ENCODE measurements at places on chromosomes 2 and 18.

DNA sequence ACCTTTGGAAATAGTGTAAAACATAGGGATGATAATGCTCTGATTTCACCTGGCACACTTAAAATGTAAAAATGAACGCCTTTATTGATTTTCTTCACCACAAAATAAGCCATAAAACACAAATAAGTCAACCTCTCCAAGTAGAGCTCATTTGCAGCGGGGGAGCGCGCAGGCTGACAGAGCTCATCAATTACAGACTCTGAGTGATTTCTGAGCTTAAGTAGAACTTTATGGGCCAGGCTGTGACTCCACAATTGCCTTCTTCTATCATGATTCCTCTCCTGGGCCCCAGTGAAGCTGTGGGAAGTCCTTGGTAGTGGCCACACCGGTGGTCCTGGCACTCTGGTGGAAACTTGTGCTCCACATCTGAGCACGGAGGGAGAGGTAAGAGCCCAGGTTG, 789.0 kb upstream of the RAB6C start:
- DNase-seq, result no peak

GRCh38 chr2:28664120-28664842, 87.3 kb upstream of the PPP1CB start:
- no peak for DNase-seq

DNA sequence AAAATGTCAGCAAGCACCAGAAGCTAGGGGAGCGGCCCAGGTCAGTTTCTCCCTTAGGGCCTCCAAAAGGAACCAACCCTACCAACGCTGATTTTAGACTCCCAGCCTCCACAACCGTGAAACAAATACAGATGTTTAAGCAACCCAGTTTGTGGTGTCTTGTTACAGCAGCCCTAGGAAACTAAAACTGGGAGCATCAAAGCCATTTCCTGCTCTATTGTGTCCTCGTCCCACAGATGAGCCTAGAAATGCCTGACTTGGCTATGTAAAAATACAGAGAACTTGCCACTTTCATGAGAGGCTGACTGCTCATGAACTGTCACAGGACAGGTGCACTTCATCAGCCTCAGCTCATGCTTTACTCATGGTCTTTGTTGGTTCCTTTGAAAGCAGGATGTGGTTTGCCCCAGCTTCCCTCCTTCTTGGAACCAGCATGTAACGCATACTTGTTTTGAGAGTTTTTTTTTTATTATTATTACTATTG, 97.6 kb upstream of the SLC39A10 start:
- DNase-seq, result no peak

GRCh38 chr18:55688030-55688429, 100.0 kb upstream of the TCF4 start:
- DNase-seq, result no peak

- no peak for DNase-seq
Observed at GRCh38 chr2:74571058-74571457, 16.5 kb downstream of the DOK1 start.

DNA sequence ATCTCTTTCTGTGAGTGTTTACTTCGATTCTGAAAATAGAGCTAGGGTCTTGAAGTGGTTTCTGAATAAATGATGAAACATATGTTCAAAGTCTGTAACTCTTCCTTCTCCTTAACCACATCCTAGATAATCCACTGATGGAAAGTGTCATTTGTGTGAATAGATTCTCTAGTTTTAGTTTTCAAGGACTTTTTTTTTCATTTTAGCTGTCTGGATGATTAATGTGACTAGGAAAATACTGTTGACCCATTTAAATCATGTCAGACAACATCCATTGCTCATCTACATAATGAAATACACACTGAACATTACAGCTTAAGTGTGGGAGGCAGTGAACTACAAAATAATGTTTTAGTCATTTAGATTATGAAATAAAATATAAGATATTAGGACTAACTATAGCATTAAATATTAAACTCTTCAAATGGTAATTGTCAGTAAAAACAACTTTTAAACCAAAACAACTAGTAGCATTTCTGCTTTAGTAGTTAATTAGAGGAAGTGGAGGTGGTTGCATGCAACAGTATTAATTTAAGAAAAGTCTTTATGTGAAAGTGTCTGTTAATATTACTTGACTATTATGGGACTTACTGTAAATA, 39.1 kb upstream of the DLX1 start:
- no peak for DNase-seq

GRCh38 chr2:71531522-71532047, 78.2 kb downstream of the DYSF start:
- no peak for DNase-seq

DNA sequence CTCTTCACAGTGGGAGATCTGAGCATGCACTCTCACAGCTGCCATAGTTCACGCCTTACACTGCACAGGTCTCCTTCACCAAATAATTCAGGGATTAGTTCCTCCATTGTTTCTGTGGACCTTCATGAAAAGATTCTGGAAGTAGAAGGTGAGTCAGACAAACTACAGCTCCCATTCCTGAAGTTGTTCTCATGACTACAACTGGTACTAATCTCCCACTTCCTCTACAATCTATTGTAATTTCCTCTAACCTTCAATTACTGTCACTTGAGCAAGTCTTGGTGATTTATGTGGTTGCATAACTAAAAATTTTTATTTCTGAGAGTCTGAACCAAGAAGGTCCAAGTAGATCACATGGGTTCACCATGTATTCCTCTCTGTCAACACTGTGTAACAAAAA, 128.7 kb downstream of the XIRP2 start:
- no peak for DNase-seq

DNA sequence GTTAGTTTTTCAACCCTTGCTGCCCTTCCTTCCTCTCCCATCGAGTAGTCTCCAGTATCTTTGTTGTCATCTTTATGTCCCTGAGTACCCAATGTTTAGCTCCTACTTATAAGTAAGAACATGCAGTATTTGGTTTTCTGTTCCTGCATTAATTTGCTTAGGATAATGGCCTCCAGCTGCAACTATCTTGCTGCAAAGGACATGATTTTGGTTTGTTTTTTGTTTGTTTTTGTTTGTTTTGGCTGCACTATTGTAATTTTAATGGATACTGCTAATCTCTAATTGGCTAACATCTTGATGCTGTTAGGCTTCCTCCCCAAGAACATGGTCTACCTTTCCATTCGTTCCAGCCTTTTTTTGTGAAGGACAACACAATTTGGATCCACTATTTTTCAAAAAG, 31.2 kb upstream of the HNRNPLL start:
- DNase-seq, result no peak

- no peak for DNase-seq
Observed at GRCh38 chr18:75483662-75484061, 56.2 kb upstream of the SMIM21 start.

DNA sequence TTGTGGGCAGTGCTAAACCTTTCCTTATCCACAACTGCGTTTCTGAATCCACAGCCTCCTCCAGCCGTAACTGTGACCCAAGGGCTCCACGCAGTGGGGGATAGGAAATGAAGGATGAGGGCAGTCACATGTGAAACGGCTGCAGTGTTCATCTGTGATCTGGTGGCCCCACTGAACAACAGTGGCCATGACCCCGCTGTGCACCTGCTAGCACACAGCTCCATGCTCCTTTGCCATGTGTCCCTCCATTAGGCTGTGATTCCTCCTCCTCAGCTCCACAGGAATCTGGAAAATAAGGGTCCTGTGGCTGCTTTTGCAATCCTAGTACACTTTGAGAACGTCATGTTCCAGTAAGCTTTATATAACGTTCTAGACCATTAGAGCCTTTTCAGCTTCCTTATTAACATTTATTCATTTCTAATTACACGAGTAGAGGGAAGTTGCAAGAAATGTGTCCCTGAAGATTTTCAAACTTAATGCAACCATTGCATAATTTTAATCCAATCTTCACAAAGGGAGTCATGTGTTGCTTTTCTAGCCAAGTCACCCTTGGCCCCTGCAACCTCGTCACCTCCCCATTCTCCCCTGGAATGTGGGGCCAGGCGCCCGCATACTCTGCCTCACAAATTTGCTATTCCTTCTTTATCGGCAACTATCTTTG, 7.1 kb upstream of the NAPG start:
- peak; percentile 85 for DNase-seq

DNA sequence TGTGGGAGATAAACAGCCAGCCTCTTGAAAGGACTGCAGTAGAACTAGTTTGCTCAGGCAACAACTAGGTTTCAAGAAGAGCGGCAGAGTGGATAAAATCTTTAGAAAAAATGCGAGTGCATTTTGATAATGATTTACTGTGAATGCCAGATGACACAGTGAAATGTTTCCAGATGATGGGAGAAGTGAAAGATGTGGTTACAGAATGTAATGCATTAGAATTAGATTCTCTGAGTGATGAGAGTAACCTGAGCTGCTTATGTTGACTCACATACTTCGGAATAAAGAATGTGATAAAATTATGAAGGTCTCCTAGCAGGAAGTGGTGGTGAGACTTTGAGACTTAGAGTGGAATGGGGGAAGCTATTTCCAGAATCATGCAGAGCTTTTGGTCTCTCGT, 184.3 kb downstream of the GULP1 start:
- no peak for DNase-seq

GRCh38 chr18:45386041-45386655, 229.1 kb upstream of the SLC14A2 start:
- DNase-seq, result peak; percentile 57

DNA sequence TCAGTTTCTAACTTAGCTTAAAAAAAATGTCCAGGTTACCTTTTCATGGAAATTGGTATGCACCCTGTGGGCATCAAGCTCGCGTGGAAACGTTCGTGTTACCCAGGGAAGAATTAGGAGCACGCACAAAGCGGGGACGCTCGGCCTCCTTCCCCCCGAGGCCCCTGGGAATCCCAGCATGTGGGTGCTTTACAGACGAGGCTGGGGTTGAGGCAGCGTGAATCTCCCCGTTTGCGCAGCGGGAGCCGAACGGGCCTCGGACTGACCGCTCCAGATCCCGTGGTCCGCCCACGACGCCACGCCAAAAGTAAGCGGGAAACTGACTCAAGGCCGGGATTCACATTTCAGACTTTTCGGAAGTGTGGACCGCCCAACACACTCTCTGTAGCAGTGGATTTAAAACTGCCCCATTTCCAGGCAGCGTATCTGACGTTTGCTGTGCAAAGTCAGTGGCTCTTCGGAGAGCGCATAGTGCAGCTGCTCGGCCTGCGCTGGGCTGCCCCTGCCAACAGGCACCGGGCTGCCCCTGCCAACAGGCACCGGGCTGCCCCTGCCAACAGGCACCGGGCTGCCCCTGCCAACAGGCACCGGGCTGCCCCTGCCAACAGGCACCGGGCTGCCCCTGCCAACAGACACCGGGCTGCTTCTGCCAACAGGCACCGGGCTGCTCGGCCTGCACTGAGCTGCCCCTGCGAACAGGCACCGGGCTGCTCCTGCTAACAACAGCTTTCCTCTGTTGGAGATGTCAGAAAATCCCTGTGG, 49.7 kb downstream of the SH3YL1 start:
- no peak for DNase-seq

GRCh38 chr18:22505141-22505591, 87.5 kb upstream of the CTAGE1 start:
- no peak for DNase-seq

DNA sequence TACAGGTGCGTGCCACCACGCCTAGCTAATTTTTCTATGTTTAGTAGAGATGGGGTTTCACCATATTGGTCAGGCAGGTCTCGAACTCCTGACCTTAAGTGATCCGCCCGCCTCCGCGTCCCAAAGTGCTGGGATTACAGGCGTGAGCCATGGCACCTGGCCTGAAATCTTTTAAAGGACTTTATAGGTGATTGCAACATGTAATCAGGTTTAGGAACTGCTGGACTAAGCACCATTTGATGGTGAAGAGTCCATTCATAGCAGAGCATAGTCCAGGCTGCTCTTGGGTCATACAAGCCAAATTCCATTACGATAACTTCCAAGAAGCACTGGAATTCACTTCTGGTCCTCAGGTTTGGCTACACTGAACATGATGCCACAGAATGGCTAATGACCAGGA, 200.6 kb upstream of the SMAD2 start:
- DNase-seq, result no peak

- peak; percentile 60 for DNase-seq
Observed at GRCh38 chr2:45651415-45652089, at the start of gene PRKCE. PRKCE (plus strand) TSS chr2:45651675.

DNA sequence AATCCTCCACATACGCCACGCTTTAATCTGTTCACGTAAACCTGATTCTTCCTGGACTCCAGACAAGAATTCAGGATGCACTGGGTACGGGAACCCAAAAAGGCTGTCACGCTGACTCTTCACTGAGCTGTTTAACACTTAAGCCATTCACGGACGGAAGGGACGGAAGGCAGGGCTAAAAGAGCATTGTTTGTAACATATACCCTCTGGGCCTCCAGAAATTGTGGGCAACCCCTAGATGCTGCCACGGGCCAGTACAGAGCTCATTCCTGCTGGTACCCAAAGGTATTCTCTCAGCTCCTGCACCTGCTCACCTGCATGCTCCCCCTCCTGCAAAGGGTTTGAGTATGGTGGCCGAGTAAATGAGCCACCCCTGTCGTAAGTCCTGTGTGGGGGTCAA, 45.6 kb upstream of the RMP24 start:
- DNase-seq, result no peak

DNA sequence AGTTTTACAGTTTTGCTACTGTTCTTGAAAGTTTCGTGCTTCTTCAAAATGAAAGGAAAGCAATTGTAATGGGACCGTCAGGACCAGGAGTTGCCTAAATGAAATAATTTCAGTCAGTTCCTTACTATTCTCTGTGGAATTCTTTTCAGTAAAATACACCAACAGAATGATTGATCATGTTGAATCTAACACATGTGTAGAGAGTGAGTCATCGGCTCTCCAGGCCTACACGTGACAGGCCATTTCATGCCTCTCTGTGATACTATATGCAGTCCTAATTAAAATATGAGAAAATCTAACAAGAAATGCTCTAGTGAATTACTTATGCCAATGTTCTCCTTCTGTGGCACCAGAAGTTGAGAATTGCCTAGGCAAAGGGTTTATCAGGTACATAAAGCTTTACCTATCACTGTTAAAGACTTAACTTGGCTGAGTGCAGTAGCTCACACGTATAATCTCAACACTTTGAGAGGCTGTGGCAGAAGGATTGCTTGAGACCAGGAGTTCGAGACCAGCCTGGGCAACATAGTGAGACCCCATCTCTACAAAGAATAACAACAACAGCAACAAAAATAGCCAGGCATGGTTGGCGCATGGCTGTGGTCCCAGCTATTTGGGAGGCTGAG, 199.4 kb downstream of the LRRTM1 start:
- no peak for DNase-seq

DNA sequence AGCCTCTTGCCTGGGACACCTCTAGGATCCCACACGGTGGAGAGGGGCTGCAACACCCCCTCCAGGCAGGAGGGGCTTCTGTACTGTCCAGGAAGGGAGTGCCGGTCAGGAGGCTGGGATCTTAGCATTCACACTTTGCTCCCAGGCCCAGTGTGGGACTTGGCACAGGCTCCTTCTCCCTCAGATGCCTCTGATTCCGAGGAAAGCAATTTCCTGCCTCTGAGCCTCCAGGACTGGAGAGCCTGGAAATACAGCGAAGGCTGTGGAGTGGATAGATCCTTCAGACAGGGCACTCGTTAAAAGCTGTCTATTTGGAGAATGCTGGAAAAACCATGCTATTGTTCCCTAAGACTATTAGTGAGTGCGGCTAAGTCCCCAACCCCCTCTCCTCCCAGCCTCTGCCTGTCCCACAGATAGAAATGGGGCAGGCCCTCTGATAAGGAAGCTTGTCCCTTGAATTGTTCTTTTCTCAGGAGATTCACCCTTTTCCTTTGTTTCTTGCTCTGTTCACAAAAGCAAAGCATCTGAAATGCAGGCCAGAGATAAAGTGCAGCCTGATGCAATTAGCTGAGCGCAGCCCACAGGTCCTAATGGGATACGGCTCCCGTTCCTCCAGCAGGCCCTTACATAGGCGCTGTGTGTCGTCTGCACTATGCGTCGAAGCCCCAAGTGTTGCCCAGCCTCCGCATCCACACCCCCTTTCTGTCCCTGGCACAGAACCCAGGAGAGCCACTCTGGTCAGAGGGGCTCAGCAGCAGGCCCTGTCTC, 252.2 kb downstream of the KLHL29 start:
- no peak for DNase-seq

- no peak for DNase-seq
Observed at GRCh38 chr18:42126586-42126985, 171.6 kb downstream of the PIK3C3 start.

All from NCI-H524 (cell line).